Fibroblast of mammary gland (primary cell): ENCODE measurements at places on chromosomes 2 and 18.

- DNase-seq: peak; percentile 39
These were observed 17.6 kb upstream of the BOK start for GRCh38 chr2:241540771-241541561.

- no peak for DNase-seq
These were observed 31.3 kb upstream of the TMEM131 start for GRCh38 chr2:98026927-98027522.

GRCh38 chr18:21242141-21242779 lies at the start of gene GREB1L:
TSS of gene GREB1L (plus strand) at chr18:21242232. CDS start at chr18:21383519, 141,287 bp downstream.
- peak; percentile 59 for DNase-seq

- no peak for DNase-seq
These were observed 25.1 kb downstream of the DGKD start for GRCh38 chr2:233379441-233379840.
